ENCODE measurements at places on chromosomes 2 and 18.

DNA sequence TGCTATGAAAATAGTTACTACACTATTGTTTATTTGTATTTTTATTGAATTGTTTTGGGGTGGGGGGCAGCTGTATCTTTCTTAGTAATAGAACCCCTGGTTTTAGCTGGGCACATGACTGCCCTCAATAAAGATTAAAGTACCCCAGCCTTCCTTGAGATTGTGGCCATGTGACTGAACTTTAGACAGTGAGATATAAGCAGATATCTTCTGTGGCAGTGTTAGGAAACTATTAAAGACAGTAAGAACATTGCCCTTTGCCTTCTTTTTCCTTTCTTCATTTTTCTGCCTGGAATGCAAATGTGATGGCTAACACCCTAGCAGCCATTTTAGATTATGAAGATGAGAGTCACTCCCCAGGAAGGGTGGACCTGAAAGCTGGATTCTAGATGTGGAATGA is 47.9 kb upstream of the AKAIN1 start:
- no peak for DNase-seq

DNA sequence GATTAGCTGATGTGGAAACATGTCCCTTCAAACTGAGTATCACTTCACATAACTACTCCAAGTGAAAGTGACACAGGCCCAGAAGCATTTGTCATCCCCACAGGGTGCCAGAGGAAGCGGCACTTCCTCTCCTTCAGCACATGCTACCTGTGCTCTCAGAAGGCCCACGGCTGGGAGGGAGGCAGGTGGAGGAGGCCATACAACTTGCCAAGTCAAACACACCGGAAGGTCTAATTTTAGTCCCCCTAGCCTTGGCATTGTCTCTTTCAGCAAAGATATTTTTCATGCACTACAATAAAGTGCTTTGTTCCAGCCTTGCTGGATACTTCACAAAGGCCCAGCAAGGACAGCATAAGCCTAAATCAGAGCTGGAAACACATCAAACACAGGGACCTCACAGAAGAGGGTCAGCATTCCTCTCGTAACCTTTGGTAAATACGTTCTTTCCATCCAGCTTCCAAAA is 38.0 kb downstream of the VSNL1 start:
- DNase-seq, result no peak

GRCh38 chr2:230984393-230985220 is 11.3 kb upstream of the SPATA3 start:
- no peak for DNase-seq

DNA sequence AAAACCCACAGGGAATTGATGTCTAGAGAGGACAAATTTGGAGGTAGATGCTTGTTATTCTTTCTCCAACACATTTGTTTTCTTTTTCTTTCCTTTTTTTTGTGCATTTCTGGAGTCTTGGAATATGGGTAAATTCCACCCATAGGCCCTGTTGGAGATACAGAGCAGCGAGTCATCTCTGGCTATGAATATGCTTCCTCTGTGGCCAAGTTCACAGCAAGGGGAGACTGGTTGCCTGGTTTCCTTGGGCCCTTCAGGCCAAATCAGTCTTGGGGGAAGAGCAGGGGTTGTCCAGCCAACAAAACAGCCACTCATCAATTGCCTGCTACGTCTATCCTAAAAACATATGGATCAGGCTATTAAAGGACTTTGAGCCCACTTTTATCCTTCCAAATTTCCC is 27.5 kb downstream of the SP100 start:
- no peak for DNase-seq

DNA sequence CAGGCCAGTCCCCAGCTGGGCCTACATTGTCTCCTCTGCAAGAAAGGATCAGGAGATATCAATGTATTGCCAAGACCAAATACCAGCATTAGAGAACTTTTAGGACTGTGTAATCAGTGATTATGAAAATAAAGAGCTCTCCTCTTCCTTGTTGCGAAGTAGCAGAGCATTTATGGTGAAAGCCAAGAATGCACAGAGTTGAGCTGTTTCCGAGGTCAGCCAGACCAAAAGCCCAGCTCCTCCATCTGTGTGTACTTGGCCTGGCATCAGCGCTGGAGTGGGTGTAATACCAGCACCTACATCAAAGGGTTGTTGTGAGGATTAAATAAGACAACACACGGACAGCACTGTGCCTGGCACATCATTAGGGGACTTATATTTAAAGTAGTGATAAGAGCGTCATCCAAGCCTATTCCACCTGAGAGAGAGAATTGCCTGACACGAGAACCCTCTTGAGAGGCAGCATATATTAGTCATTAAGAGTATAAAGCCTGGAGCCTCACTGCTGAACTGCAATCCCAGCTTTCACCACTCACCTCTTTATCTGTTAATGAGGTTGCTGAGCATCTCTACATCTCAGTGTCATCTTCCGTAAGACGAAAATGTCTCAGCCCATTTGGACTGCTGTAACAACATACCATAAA is 7.4 kb upstream of the SLC16A14 start:
- DNase-seq, result no peak

GRCh38 chr2:188245230-188245629 is 46.4 kb upstream of the GULP1 start:
- no peak for DNase-seq
